ENCODE measurements at places on chromosomes 3 and 15.

GRCh38 chr3:452221-452620 lies 255.7 kb downstream of the CHL1 start:
- DNase-seq: no peak

DNA sequence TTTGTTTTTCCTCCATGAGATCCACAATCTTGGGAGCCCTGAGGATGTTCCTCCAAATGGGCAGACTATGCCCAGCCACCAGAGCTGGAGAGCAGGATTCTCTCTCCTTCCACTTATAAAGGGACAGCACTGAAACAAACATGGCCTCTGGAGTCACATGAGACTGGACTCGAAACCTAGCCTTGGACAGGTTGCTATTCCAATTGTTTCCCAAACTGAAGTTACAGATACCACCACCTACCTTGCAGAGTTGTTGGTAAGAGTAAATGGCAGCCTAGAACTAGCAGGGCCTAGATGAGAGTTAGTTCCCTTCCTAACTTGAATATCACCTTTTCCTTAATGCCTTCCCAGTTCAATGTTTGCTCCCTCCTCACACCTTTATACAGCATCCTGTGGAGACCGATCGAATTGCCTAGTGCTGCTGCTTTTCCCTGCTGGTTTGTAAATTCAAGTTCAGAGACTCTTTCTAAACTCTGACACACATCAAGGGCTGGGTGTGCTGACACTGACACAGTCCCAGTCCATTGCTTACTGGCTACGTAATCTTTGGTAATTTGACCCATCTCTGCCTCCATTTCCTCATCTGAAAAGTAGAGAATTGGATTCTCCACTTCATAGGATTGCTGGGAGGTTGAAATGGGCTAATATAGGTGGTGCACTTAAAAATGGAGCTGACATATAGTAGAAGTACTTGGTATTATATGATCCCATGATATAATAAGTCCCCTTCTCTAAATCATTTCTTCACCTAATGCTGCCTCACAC lies 2.6 kb downstream of the IMP3 start:
- no peak for DNase-seq

- DNase-seq: no peak
These were observed 12.5 kb downstream of the PLOD2 start for GRCh38 chr3:146148468-146148931.

DNA sequence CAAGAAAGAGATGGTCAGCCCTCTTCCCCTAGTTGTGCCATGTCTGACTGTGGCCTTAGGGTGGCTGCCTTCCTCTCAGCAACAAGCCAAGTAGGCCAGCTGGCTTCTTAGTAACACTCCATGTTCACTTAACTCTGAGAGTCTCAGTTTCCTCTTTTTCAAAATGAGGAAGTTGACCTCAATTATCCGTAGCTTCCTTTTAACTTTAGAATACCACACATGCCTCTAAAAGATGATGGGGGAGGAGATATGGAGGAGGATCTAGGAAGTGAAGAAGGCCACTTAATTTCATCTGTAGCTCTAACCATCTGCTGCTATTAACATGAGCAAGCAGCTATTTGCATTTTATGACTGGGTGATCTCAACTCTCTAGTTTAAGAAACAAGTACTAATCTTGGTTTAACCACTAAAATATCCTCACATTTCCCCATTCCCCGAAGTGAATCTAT lies 32.9 kb downstream of the CD200R1L start:
- DNase-seq: peak; percentile 28

DNA sequence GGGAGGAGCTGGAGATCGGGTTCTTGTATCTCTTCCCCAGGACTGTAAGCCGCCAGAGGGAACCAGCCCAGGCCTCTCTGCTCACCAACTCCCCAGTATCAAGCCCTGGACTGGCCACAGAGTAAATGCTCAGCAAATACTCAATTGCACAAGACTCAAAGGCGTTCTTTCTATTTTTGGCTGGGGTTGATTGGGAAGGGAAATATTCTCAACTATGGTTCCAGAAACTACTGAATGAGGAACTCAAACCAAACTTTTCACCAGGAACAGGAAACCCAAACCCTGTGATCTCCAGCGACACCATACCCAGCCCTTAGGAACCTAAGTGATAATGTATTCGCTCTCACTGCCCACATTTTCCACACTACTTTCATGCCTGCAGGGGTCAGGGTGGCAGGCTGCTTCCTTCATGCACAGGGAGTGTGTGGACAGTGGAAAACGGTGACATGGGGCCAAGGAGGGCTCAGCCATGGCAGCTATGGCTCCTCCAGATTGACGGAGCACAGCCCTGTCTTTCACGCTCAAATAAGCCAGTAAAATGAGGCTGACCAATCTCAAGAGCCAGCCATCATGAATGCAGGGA lies 124.7 kb upstream of the RAD18 start:
- DNase-seq: no peak
